ENCODE measurements at places on chromosomes 4 and X.

DNA sequence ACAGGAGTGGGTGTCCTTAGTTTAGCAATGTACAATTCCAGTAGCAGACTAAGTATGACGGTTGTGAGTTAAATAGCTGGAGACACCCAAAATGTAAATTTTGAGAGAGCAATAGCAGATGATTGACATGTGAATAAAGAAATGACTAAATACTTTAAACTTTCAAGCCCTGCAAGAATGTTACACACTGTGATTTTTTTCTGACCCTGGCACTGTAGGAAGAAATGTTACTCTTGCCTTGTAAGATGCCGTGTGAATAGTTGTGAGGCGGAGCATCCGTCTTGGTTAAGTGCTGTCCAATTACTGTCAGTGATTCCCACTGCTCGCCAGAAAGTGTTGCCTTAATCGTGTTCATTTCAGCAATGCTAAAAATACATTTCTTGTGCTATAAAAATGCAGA lies 1248.1 kb downstream of the RAPGEF2 start:
- DNase-seq, result no peak

GRCh38 chrX:129472116-129472515 lies 51.2 kb downstream of the SMARCA1 start:
- no peak for DNase-seq

- DNase-seq, result no peak
Measured at GRCh38 chr4:128718768-128719167, 90.7 kb upstream of the JADE1 start.

DNA sequence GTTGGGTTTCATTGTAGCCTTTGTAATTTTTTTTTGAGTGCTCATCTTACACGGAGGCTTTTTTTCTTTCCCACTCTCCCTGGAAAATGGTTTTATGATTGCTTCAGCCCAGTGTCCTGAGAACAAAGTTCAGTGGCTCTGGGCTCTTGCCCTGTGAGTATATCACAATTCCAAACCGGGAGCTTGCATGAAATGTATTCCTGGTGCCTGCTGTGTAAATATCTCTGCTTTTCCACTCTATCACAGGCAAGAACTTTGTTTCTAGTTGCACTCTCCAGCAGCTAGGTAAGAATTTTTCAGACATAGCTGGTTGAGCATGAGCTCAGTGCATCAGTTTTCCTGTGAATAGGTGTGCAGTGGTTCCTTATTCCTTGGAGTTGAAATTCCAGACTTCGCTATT lies 60.8 kb downstream of the SUPT20HL2 start:
- DNase-seq, result no peak

DNA sequence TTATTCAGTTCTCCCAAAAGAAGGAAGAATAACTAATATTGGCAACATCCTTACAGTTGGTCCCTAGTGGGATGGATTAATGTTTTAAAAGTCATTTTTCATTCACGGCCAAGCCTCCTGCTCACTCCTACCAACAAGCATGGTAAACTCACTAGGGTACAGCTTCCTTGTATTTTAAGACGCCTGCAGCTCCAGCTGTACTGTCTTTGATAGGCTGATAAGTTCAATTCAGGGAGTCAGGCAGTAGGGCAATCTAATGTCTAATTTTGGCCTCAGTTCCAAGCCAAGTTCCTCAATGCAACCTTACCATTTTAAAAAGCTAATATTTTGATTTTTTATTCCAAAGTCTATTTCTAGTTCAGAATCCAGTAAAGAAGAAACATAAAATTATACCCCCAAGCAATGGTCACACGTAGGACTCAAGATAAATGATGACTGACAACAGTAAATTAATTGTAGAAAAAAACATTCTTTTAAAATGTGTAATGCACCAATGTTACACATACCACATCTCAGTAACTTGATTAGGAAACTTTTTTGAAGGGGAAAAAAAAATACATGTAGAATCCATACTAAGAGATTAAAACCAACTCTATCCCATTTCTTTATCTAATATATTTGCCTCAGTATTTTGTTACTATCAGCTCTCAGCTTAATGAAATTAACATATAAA lies 9.3 kb downstream of the LCORL start:
- DNase-seq, result no peak

- no peak for DNase-seq
Measured at GRCh38 chr4:164169591-164169990, 584.3 kb upstream of the SMIM31 start.

- DNase-seq, result no peak
Measured at GRCh38 chr4:98491899-98492559, 166.4 kb downstream of the TSPAN5 start.

- no peak for DNase-seq
Measured at GRCh38 chr4:143186212-143186611, 1.5 kb downstream of the USP38 start.

- DNase-seq, result no peak
Measured at GRCh38 chrX:17987783-17988182, 126.7 kb upstream of the RAI2 start.

DNA sequence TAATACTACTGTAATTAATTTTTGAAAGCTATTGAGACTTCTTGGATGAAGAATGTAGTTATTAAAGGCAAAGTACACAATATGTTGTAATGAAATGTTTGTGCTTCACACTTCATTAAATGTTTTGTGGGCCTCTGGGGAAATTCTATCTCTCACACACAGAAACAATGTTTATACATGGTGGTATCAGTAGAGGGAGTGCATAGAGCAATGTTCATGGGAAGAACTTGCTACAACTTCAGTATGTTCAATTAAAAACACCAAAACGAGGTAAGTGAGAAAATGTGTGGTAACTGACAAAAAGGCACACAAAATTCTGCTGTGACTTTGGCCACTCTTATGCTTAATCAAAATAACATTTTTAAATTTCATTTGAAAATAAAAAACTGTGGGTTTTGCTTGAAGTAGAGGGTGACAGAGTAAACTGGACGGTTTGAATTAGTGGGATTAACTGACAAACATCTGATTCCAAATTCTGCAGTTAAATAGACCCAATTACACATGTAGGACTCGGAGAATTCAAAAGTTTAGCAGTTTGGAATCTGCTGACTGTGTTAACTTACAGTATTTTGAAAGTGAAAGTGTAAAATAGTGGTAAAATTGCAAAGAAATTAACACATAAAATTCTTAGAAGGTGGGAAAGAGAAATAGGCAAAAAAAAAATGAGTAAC lies 111.4 kb upstream of the TTC29 start:
- no peak for DNase-seq
